ENCODE measurements at places on chromosomes 13 and 19. TPM values are rescaled to one million over a fixed set of nuclear protein-coding genes. Genes with fewer than 3 reads are reported as not detected.

The GRK1 gene
- 0.05 TPM for total RNA-seq

GRCh38 chr13:52128714-52129700 is at the start of gene NEK5:
TSS of gene NEK5 (minus strand) at chr13:52129073. CDS start at chr13:52127482, 1,591 bp downstream.
- peak; percentile 29 for DNase-seq

DNA sequence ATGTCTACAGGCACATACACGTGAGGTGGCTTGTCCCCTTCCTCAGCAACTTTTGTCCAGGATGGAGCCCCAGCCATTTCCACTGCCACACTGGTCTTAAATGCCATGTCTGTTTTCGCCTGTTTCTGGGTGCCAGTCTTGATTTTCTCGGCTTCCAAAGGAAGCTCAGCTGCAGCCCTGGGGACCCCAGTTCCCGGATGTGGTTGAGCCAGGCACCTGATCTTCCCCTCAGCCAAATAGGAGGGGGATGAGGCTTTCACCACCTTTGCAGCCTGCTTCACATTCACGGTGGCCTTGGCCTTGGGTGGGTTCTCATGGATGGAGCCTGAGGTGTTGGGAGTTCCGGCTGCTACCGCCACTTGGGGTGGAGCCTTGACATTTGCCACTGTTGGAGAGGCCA is 8.7 kb downstream of the IQCN start:
- no peak for DNase-seq

GRCh38 chr13:85638265-85638664 is 161.0 kb downstream of the SLITRK6 start:
- no peak for DNase-seq
